ENCODE measurements at places on chromosomes 16 and 17.

DNA sequence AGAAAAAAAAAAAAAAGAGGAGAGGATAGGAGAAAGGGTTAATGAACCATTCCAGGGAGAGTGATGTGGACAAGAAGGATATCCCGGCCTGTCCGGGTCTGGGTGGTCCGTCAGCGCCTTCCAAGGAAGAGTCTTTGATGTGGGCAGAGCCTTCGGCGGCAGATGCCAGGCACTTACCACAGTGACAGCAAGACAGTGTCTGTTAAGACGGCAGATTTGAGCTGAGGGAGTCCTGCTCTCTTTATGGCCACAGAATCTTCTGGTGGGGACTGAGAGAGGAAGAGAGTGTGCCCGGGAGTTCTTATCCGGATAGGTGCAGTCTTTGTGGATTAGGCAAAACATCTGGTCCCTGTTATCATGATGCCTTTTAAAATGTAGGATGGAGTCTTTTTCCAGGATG is 95.2 kb downstream of the ZDHHC7 start:
- DNase-seq = no peak

GRCh38 chr16:47136099-47136842 is 7.5 kb downstream of the NETO2 start:
- no peak for DNase-seq

- DNase-seq = no peak
Measured at GRCh38 chr16:52558448-52558847, 11.5 kb upstream of the TOX3 start.

GRCh38 chr16:86344881-86345280 is 165.4 kb upstream of the FOXF1 start:
- no peak for DNase-seq

GRCh38 chr17:30336369-30337171 is 2.7 kb upstream of the TMIGD1 start:
- DNase-seq = peak; percentile 68

DNA sequence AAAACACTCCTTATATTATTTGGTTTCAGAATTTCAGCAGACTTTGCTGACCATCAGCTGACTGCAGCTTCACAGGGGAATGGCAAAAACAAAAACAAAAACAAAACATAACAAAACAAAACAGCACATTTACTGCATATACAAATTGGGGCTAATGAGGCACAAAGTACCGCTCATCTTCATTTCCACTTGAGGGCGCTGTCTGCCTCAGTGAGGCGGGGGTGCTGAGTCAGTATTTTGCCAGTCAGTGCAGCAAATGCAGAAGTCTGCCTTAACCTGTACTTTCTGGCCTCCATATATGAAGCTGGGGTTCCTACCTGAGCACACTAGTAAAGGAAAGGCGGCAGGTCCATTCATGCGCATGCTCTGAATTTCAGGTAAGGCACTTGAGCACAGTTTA is 13.5 kb upstream of the DYNLRB2 start:
- peak; percentile 73 for DNase-seq

DNA sequence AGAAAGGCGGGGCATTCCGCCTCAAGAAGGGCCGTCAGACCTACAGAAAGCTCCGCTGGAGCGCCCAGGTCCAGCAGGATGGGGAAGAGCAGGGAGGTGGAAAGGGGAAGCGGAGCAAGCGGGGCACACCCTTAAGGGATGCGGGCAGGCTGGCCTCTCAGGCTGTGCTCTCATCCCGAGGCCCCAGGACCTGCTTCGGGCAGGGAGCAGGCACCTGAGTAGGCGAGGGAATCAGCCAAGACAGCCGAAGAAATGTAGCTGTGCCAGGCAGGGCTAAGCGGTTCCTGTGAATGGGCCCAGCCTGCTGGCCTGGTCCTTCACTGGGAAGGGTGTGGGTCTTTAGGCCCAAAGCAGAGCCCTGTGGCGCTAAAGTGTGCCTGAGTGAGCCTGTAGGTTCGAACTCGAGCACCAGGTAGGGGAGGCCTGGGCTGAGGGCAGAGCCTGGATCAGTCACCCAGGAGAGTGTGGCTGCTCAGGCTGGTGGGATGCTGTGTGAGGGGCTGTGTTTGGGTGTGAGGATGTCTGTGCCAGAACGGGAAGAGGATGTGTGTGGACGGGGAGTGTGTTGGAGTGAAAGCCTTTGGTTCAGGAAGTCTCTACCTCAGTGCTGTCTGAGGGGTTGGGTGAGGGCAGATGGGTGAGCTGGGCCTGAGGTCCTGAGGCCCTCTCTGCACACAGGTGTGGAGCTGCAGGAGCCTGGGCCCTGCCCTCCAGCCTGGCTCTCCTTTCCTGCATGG is 3.3 kb downstream of the TBX4 start:
- DNase-seq = no peak

DNA sequence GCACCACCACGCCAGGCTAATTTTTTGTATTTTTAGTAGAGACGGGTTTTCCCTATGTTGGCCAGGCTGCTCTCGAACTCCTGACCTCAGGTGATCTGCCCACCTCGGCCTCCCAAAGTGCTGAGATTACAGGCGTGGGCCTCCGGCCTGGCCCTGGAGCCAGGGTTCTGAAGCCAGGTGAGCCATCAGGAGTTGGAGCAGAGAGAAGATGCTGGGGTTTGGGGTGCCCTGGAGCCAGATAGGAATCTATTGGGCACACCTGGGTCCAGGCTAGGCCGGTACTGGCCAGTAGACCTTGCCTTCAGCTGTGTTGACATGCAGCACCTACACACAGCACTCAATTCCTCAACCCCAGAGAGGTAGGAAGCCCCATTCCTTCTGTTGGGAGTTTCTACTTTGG is 5.4 kb upstream of the CD300A start:
- DNase-seq = no peak

GRCh38 chr17:41512546-41513167 is 6.0 kb downstream of the KRT15 start:
- no peak for DNase-seq

- DNase-seq = no peak
Measured at GRCh38 chr16:53870831-53871230, 166.9 kb downstream of the FTO start.

DNA sequence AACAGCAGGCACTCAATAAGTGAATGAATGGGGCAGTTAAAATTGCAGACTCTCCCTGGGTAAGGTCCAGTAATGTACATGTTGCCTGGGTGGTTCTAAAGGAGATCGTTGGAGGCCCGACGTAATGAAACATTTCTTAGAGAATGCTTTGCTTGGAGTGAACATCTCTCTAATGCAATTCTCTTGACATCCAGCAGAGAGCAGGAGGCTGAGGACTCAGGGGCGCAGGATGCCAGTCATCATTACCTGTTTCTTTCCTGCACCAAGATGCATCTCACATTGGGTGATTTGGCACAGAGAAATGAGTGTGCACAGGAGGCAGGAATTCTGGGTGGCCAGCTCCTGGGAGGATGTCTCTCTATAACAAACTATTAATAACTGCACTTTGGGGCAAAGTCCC is 130.3 kb upstream of the RBBP6 start:
- DNase-seq = no peak

DNA sequence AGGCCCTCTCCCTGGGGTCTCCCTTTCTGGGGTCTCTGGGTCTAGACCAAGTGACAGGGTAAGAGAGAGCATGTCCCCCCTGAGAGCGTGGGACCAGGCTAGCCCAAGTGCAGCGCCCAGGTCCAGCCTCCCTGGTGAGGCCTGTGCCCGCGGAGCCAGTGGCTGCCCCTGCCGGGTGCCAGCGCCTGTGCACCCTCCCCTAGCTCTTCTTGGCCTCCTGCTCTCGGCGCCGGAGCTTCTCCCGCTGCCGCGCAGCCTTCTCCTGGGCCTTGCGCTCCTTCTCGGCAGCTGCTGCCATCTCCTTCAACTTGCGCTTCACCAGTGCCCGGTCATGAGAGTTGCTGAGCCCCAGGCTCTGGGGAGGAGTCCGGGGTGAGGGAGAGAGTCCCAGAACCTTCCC is 17.3 kb downstream of the SAMD14 start:
- no peak for DNase-seq

GRCh38 chr17:65228734-65229620 is 91.8 kb downstream of the RGS9 start:
- DNase-seq = peak; percentile 66

DNA sequence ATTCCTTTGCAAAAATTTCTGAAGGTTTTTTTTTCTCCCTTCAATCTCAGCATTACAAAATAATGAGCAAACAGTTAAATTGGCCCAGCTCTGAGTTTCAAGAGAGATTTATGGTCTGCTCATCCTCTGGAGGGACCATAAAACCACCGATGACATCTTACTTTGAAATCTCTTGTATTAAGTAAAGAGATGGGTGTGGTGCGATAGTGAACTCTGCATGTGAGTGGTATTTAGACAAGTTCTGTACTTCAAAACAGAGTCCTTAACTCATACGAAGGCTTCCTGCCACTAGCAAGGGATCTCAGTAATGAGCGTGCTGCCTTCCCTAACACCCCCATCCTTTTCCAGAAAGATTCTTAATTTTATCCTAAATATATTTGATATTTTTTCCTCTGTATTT is 2.1 kb downstream of the FAM20A start:
- no peak for DNase-seq

DNA sequence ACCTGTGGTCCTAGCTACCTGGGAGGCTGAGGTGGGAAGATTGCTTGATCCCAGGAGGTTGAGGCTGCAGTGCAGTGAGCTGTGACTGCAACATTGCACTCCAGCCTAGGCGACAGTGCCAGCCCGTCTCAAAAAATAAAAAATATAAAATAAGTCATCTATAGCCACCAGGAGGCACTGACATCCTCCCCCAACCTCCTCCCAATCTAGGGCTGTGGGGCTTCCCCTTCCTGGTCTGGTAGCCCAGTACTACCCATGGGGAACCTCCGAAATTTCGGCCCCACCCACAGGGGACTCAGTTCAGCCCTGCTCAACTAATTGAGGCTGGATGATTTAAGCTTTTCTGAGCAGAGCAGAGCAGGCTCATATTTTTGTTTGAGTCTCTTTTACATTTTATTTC is 3.2 kb downstream of the ZSCAN10 start:
- DNase-seq = peak; percentile 78

- no peak for DNase-seq
Measured at GRCh38 chr17:65208717-65209116, 71.5 kb downstream of the RGS9 start.

DNA sequence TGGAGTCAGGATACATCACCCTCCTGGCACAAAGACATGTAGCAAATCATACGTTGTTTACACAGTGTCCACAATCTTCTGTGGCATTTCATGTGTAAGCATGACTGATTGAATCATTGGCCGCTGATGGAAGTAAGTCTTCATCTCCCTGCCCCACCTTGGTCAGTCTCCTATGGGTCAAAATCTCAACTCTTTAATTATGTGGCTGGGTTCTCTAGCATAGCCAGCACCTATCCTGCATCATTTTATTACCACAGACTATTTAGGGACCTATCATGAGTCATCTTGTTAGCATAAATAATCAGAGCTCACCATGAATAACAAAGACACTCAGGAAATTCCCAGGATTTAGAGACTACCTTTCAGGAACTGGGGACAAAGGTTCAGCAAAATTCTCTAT is 15.9 kb downstream of the TANC2 start:
- no peak for DNase-seq

GRCh38 chr17:705863-706262 is 8.8 kb downstream of the VPS53 start:
- no peak for DNase-seq

DNA sequence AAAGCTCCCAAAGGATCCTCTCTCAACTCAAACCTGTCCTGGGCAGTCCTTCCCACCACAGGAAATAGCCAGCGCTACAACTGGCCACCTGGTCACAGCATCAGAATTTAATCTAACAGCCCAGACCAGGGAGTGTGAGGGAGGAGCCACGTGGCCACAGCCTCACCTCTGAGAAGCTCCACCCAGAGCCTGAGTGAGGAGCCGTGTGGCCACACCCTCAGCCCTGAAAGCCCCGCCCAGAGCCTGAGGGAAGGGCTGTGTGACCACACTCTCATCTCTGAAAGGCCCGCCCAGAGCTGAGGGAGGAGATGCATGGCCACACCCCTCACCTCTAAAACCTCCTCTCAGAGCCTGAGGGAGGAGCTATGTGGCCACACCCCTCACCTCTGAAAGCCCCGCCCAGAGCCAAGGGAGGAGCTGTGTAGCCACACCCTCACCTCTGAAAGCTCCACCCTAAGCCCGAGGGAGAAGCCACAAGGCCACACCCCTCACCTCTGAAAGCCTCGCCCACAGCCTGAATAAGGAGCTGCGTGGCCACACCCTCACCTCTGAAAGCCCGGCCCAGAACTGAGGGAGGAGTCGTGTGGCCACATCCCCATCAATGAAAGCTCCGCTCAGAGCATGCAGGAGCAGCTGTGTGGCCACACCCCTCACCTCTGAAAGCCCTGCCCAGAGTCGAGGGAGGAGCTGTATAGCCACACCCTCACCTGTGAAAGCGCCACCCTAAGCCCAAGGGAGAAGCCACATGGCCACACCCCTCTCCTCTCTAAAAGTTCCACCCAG is 28.6 kb downstream of the SLC38A8 start:
- peak; percentile 87 for DNase-seq

DNA sequence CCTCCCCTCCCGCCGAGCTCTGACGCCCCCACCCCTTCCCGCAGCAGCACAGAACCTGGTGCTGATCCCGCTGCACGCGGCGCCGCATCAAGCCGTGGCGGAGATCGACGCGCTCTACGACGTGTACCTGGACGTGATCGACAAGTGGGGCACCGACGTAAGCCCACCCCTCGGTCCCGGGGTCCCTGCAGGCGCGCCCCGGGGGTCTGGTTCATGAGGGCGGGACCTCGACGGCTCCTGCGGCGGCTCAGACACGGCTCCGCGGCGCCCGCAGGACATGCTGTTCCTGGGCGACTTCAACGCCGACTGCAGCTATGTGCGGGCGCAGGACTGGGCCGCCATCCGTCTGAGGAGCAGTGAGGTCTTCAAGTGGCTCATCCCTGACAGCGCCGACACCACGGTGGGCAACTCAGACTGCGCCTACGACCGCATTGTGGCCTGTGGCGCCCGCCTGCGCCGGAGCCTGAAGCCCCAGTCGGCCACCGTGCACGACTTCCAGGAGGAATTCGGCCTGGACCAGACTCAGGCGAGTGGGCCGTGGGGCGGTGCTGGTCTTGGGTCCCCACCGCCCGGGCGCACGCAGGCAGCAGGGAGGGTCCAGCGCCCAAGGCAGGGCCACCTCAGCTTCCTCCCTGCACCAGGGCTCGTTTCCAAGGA is 1.4 kb downstream of the DNASE1L2 start:
- no peak for DNase-seq

GRCh38 chr17:74798239-74798707 is 22.1 kb upstream of the NAT9 start:
- no peak for DNase-seq

GRCh38 chr16:88703486-88704309 is 2.5 kb downstream of the RNF166 start:
- DNase-seq = peak; percentile 85

DNA sequence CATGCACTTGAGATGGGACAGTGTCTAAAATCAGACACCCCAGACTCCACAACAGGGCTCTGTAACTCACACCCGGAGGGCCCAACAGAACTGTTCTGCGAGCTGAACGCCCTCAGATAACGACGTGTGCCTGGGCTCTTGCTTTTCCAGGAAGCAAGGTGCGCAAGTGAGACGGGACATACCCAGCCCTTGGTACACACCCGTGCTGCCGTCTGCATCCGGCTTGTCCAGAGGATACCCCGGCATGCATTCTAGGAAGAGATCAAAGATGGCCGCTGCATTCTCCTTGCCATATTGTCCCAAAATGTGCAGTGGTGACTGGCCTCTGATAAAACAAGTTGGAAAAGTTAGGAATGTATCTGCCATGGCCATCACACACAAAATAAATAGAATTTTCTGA is 29.4 kb downstream of the CYB5D2 start:
- no peak for DNase-seq

GRCh38 chr16:66717776-66718175 is 21.2 kb upstream of the CMTM4 start:
- no peak for DNase-seq

- no peak for DNase-seq
Measured at GRCh38 chr17:48604770-48605329, at the start of gene HOXB6. TSS of gene HOXB6 (minus strand) at chr17:48604986. CDS start at chr17:48598150, 6,836 bp downstream.

Measured in stimulated activated CD8-positive, alpha-beta memory T cell treated with anti-CD3 and anti-CD28 coated beads, Interleukin-4, amount 100 ng/mL, for 48 hours (primary cell).